ENCODE measurements at places on chromosomes 5 and 9. TPM values are rescaled to one million over a fixed set of nuclear protein-coding genes. Genes with fewer than 3 reads are reported as not detected.

CFAP157 gene
- not detected for total RNA-seq

FASTKD3 gene
- 14.0 TPM for total RNA-seq

CCT5 gene
- 92.7 TPM for total RNA-seq

FOXD4L5 gene
- total RNA-seq, result 0.67 TPM

GIN1 gene
- 15.2 TPM for total RNA-seq

ABLIM3 gene
- not detected for total RNA-seq

TPPP gene
- total RNA-seq, result 0.97 TPM

KCNMB1 gene
- not detected for total RNA-seq

GCNT4 gene
- 31.4 TPM for total RNA-seq

GRCh38 chr9:228929-229695, 14.4 kb downstream of the DOCK8 start:
- no peak for DNase-seq

DNA sequence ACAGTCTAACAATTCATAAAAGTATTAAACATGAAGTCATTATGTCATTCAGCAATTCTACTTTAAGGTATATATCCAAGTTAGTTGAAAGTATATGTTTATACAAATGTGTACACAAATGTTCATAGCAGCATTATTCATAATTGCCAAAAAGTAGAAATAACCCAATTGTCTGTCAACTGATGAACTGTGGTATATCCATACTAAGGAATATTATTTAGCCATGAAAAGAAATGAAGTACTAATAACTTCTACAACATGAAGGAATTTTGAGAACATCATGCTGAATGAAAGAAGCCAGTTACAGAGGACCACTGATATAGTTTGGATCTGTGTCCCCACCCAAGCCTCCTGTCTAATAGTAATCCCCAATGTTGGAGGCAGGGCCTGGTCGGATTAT, 224.3 kb downstream of the SPATA31D1 start:
- DNase-seq, result no peak

- DNase-seq, result no peak
These were observed 887 bp upstream of the MAP3K1 start for GRCh38 chr5:56814361-56814962.

DNA sequence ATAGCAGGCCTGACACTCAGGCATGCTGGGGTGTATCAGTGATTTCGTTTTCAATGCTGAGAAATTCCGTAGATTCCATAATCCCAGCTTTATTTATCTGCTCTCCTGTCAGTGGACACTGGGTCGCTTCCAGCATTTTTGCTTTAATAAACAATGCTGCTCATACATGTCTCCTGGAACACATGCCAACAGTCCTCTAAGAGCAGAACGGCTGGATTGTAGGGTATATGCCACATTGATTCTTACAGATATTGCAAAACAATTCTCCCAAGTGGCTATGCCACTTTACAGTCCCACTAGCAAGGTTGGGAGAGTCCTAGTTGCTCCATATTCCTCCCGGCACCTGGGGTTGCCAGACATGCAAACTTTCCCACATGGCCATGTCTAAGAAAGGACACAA, 81.9 kb downstream of the RAPGEF1 start:
- no peak for DNase-seq

GRCh38 chr9:88535226-88536022, 446 bp downstream of the NXNL2 start:
- no peak for DNase-seq

GRCh38 chr5:165906871-165907270, 2384.6 kb upstream of the WWC1 start:
- no peak for DNase-seq

DNA sequence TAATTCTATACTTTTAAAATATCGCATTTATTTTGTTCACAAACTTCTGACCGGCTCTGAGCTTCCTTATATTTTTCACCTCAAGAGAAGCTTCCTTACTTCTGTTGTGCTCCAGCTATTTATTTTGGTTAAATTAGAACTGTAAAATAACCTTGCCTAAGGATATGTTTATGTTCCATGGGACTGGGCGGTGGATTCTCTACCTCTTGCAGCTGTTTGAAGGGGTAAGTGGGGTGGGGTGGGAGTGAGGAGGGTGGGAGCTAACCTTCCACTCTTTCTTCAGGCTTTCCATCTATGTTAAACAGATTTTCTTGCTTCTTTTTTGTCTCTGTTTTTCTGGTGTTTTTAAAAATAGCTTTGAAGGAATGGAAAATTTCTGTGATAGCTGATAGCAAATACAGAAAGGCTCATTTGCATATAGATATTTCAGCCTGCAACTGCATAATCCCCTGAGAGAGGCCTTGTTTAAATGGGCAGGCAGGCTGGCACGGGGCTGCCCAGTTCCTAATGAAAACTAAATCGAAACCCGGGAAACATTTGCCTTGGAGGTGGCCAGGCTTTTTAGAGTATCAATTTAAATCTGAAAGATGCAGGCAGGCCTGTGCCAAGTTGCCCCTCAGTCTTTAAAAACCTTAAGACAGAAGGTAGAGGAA, 122.1 kb upstream of the DMAC1 start:
- no peak for DNase-seq

DNA sequence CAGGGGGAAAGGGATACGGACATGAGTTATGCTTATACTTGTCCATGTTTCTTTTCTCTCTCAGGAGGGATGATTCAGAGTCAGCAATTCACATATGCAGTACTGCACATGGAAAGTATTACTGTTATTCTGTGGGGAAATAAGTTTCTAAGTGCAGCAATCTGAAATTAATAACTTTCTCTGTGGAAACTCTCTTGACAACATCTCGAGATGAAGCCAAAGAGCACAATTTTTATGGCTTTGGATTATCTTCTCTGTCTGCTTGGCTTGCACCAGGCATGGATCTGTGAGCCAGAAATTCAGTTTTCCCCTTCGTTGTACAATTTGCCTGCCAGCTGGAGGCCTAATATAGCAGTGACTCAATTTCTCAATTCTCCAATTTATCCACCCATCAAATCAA, 2.5 kb upstream of the NDFIP1 start:
- DNase-seq, result no peak

- no peak for DNase-seq
These were observed 673.9 kb upstream of the KLF4 start for GRCh38 chr9:108163321-108164005.

GRCh38 chr9:84940294-84940693, 270.8 kb downstream of the NTRK2 start:
- DNase-seq, result no peak

- DNase-seq, result peak; percentile 54
These were observed 49.9 kb upstream of the GARNL3 start for GRCh38 chr9:127214421-127215267.

DNA sequence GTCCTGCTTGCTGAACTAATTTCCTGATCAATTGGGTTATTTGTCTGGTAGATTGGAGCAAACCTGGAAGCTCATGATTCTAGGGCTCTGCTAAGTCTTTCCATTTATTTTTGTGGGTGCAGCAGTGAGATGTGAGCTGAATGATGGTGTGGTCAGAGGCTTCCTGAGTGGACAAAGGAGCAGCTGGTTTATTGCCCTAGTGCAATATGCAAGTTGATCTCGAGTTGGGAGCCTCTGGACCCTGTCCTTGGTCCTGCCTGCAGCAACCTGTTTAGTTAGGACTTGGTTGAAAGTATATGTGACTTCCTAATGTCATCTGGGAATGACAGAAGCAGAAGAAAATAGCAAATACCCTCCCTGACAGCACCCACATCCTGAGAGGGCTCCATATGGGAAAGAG, 4.2 kb upstream of the UNC5A start:
- no peak for DNase-seq

DNA sequence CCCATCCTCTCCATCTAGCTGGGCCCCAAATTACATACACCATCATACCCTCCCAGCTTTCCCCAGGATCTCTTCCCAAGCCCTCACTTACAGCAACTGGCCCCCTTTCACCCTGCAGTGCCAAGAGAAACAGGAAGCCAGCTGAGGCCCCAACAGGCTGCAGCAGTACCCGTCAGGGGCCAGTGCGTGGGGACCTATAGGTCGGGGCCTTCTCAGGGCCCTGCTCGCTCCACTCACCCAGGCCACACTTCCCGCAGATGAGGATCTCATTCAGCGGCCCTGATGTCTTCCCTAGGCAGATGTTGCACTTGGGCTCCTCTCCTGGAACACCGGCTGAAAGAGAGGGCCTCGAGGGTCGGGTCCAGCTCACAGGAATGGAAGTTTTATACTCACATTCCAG, 6.8 kb downstream of the PHF19 start:
- no peak for DNase-seq

DNA sequence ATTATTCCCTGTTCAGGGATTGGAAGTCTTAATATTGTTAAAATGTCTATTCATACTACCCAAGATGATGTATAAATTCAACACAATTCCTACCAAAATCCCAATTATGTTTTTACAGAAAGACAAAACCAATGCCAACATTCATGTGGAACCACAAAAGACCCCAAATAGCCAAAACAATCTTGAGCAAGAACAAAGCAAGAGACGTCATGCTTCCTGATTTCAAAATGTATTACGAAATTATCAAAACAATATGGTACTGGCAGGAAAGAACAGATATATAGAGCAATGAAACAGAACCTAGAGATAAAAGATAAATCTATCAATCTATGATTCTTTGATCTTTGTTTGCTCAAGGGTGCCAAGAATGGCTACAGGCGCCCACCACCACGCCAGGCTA, 237.9 kb downstream of the TAF11L14 start:
- DNase-seq, result no peak

GRCh38 chr5:17794815-17795214, 160.6 kb downstream of the TAF11L14 start:
- no peak for DNase-seq

DNA sequence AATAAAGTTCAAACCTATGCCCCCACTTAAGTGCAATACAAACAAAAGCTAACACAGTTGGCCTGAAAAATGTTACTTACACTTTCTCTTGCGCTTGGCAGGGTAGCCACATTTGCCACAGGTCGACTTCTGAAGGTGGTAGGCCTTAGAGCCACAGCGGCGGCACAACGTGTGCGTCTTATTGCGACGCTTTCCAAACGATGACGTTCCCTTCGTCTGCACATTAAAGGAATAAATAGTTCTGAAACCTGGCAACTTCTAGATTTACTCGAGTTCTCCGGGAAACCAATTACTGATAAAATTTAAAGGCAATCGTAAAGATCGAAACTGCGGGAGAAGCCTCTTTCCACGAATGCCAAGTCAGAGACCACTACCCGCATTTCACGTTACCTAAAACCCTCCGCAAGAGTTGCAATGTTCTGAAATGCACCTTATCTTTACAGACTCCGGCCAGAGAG, 602 bp downstream of the RPL37 start:
- DNase-seq, result peak; percentile 84

- DNase-seq, result peak; percentile 37
These were observed 99.6 kb upstream of the RAPGEF1 start for GRCh38 chr9:131839281-131840084.

- no peak for DNase-seq
These were observed 12.8 kb downstream of the CCNI2 start for GRCh38 chr5:132760049-132760420.

DNA sequence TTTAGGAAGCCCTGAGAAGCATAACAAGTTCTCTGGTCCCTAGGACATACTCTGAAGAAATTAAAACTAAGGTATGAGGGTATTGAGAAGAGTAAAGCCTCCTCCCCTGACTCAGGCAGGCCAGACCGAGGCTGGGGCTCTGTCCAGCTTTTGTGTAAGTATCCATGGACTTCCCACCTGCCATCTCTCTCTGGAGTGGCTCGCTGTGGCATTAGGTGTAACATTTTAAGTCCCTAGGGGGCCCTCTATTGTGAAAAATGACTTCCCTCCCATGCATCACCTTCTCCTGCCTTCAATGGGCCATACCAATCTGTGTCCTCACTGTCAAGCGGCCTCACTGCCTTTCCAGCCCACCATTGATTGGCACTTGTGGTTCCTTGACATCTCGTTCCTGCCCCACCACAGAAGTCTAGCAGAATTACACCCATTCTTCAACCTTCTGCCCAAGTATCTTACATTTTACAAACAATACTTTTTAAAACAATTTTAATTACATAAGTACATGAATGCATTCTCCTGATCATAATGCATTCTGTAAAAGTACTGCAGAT, 205.5 kb downstream of the SLIT3 start:
- no peak for DNase-seq

- DNase-seq, result no peak
These were observed 44.0 kb upstream of the PLPP1 start for GRCh38 chr5:55578771-55579170.

DNA sequence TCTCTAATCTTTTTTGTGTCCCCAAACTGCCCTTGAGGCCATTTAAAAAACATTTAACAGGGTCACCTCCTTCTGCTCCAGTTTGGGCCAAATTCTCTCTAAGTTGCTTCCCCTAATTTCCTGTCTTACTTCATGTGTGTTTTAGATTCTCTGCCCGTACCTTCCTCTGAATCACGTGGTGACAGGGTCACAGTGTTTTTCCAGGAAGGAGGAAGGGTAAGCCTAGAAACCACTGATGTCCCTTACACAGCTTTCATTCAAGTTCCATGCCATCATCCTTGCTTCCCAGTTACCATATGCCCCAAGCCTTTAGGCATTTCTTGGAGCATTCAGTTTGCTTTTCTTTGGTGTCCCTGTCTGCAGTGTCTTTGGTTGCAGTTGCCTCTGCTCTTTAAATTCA, 42.4 kb upstream of the MACIR start:
- no peak for DNase-seq

DNA sequence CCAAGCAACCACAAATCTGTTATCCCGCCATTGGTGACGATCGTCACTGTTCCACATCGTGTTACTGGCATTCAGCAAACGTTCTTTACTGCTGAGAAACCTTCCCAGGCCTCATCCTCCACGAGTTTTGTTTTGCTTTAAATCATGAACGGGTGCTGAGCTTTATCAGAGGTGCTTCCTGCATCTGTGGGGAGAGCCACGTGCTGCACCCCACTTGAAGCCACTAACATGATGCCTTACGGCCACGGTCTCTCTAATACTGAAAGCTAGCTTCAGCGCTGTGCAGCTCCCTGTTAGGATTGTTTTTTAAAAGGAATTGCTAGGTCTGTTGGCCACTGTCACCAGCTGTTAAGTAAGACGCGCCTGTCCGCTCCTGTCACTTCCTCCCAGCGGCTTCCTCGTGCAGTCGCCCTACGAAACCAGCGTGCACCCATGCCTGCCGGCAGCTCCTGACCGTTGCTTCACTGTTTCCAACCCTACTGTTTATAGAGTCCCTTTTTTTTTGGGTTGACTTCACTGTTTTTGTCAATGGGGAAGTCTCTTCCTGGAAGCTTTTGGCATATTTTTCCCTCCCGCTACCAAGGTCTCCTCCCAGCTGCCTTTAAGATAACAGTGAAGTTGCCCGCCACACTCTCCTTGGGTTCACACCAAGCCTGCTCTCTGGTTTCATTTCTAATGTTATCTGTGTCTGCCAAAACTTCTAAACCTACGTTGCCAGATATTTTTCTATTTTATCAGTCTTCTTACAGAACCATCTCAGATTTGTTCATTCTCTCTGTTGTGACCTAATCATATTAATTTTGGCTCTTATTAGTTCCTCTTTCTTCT, 20.3 kb downstream of the LPCAT1 start:
- no peak for DNase-seq

- no peak for DNase-seq
These were observed 3.4 kb upstream of the AMBP start for GRCh38 chr9:114081441-114082016.

- DNase-seq, result no peak
These were observed 541.2 kb downstream of the PTPRD start for GRCh38 chr9:10071579-10071978.

- no peak for DNase-seq
These were observed 46.3 kb downstream of the TNFAIP8 start for GRCh38 chr5:119402081-119402480.
